ENCODE measurements at places on chromosomes 3 and 15.

GRCh38 chr3:178966299-178967176 is 105.1 kb downstream of the ZMAT3 start:
- no peak for DNase-seq

GRCh38 chr3:134749174-134749573 is 45.9 kb upstream of the EPHB1 start:
- no peak for DNase-seq

DNA sequence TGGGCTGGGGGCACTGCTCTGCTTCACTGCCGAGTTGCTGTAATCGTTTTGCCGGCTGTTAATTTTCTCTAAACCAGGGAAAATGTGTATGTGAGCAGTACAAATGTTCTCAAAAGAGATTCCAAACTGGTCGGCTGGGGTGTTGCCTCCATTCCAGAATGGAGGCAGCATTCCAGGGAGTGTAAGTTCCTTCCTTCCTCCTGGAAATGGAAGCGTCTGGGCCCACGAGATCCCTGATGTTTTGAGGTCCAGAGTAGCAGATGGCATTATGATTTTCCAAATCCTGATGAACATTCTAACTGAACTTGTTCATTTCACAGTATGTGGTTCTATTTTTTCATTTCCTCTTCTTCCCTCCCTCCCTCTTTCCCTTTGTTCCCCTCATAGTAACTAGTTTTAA is 64.4 kb upstream of the SKOR1 start:
- no peak for DNase-seq

- no peak for DNase-seq
These were observed 7.6 kb upstream of the SHISA5 start for GRCh38 chr3:48511551-48511950.

GRCh38 chr3:53703630-53704362 is 142.4 kb downstream of the CHDH start:
- DNase-seq = no peak

GRCh38 chr3:122392868-122393844 is 9.2 kb downstream of the FAM162A start:
- peak; percentile 72 for DNase-seq

DNA sequence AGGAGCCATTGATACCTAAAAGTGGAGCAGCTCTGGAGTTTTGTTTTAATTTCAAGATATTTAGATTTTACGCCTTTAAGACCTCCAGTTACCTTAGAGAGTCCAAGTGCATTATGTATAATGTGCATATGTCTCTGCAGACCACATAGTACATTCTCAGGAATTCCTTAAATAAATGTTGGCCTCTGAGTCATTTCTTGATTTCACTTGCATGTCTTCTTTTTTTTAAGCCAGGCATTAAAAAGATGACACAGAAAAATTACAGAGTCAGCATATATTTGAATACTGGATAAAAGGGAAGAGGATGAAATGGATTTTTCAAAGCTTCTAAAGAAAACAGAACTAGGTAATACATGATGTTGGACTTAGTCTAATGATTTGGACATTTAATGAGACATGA is 125.2 kb downstream of the TMCO5A start:
- DNase-seq = no peak

DNA sequence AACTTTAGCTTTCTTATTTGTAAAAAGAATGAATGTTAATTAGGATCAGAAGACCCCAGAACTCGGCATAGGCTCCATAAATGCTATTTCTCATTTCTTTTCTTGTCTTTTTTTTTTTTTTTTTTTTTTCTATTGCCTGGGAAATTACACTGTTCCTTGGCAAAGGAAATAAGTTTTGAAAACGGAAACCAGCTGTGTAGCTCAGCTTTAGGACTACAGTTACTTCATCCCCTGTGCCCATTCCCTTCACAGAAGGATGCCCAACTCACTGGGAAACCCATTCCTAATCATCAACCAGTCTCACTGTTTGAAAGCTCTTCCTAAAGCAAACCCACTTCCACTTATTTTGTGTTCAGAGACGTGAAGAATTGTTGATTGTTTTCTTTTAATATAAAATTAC is 254.0 kb upstream of the IL12A start:
- no peak for DNase-seq

- peak; percentile 10 for DNase-seq
These were observed 38.9 kb downstream of the TFG start for GRCh38 chr3:100748220-100748619.

DNA sequence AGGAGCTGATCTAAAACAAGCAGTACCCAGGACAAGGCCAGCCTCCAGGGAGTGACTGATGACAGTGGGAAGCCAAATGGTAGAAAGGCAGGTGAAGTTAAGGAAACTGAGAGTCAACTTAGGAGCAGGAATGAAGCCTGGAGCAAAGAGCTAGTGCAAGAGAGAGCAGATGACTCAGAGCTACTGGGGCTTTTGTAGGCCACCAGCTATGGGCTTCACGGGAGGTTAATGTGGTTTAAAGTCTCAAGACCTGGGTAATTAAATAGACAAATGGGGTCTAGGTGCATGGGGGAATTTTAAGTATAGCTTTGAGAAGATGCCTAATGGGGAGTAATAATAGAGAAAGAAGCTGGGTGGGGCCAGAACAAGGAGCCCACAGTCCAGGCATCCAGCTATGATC is 3.1 kb downstream of the CD86 start:
- DNase-seq = no peak

GRCh38 chr3:87033205-87033604 is 42.3 kb upstream of the VGLL3 start:
- no peak for DNase-seq

DNA sequence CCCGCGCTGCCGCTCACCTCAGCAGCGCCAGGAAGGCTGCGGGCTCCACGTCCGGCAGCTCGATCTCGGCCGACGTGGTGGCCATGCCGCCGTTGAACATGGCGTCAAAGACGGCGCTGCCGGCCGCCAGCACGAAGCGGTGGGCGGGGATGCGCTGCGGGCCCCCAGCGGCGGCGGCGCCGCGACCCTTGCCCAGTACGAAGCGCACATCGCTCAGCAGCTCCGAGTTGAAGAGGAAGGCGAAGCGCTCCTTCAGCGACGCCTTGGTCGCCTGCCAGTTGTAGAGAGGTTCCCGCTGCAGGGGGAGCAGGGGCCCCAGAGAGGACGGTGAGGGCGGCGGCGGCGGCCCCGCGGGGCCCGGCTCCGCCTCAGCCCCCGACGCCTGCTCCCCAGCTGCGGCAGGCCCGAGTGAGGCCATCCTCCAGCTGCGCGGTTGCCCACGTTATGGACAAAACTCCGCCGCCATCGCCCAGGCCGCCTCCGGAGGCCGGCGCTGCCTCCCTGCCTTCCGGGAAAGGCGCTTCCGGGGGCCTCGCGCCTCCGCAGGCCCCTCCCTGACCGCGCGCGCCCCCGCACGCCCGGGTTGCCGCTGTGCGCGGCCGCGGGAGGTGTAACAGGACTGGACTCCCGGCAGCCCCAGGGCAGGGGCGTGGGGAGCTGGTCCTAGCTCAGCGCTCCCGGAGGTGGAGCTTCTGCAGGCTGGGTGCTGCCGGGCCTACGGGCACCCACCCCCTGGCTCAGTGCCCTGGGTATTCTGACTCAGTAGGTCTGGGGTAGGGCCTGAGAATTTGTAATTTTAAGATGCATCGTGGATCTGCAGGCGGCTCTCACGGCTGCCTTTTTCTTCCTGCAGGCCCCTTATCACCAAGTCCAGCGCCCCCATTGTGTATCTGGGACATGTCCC is at the start of gene BTBD1:
Gene BTBD1 (minus strand): TSS at position 519 of the 904 bp plus-strand sequence. CDS start 101 bp downstream, at position 418.
- DNase-seq = peak; percentile 94

- DNase-seq = no peak
These were observed 31.4 kb downstream of the FSD2 start for GRCh38 chr15:82774496-82774895.

GRCh38 chr3:44104668-44105321 is 136.9 kb upstream of the TOPAZ1 start:
- no peak for DNase-seq

- no peak for DNase-seq
These were observed 13.7 kb upstream of the ALCAM start for GRCh38 chr3:105352976-105353375.

DNA sequence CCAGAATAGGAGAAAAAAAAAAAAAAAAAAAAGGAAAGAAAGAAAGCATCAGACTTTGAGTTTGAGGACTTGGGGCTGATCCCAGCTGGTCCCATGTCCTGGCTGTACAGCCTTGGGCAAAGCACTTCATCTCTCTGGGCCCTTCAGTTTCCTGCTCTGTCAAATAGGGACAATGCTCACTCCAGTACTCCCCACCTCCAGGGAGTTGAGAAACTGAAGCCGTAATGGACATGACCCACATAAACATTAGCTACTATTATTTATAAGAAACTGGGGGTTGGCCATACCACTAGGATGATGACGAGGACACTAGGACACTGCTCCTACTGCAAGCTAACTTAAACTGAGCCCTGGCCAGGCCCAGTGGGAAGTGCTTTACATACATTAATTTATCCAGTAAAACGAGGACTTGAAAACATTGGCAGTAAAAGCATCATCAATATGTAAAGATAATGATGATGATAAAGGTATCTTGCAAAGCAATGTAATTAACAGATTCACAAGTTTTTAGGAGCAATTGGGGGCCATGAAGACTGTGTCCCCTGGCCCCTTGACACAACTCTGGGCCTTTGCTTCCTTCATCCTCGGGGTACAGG is 22.9 kb upstream of the SMAD6 start:
- DNase-seq = no peak

DNA sequence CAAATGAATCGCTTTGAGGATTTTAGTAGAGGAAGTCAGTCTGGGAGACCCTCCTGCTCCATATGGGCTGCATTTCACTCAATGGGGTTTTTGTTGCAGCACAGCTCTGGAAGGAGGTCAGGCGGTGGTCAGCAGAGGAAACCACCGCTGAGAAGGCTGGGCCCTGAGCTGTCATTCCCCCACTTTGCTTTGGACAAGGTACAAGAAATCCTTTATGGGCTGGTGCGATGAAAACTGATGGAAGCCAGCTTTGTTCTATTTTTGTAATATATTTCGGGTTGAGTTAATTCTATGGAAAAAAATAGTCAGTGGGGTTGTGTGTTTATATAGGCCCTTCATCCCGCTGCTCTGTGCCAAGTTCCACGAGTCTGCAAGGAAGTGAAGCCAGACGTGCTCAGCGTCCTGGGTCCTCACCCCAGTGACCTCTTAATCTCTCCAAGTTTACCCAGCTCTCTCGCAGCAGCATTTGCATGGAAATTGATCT is 157.1 kb upstream of the TMC3 start:
- no peak for DNase-seq

DNA sequence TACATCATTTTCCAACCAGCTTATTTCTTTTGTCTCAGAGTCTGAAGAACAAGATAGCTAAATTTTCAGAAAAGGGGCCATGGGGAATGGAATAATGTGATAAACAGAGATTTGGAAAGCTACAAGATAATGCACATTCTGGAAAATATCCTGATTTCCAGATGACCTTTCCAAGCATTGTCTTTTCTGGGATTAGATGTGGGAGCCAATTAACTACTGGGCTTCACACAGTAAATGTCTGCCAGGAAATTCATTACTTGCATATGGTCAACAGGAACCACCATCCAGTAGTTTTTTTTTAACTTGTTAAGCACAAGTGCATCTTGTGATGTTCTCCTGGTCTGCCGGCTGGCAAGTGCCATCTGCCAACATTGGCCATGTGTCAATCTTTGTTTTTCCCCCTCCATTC is 131.1 kb upstream of the BFSP2 start:
- no peak for DNase-seq

DNA sequence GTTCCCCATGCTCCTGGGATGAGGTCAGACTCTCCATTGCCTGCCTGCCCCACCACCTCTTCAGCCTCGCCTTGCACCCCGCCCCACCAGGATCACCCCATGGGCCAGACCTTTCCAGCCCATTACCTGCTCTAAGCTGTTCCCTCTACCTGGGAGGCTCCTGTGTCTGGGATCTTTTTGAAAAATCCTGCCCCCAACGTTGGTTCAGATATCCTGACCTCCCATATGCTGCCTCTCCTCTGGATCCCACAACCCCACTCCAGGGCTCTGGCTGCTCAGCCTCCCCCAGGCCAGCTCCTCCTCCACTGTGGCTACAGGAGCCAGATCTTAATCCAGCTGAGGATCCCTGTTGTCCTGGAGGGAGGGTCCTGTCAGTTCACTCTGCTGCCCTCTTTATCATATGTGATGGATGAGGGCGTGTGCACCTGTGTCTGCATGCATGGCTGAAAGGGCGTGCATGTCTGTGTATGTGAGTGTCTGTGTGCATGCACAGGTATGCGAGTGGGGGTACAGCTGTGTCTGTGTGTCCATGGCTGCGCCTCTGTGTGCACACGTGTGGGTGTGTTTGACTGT is 21.7 kb upstream of the ALAS1 start:
- no peak for DNase-seq

DNA sequence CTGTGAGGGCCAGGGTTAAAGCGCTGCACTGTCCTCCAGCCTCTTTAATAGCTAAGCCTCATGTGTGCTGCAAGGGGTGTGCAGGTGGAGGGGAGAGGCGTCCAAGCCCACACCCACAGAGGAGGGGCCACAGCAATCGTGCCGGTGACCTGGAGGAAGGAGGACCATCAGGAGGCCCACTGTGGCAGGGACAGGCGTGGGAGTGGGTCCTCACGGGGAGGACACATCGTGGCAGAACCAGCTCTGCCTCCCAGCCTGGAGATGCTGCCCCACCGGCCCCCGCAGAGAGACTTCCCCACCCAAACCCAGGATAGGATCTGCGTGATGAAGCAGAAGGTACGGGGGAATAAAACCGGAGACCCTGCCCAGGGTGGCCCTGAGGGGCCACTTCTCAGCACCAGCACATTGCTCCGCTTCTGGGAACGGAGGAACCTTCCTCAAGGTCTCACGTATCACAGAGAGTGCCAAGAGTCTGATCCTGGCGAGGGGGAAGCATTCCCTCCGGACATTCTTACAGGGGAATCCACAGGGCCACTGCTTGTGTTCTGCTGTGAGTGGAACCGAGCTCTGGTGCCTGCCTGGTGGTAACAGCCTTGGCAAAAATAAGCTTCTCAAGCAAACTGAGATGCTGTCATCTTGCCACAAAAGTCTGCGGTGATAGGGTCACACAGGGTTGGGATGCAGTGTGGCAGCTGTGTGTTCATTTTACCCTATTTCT is 199.8 kb downstream of the XXYLT1 start:
- DNase-seq = no peak

DNA sequence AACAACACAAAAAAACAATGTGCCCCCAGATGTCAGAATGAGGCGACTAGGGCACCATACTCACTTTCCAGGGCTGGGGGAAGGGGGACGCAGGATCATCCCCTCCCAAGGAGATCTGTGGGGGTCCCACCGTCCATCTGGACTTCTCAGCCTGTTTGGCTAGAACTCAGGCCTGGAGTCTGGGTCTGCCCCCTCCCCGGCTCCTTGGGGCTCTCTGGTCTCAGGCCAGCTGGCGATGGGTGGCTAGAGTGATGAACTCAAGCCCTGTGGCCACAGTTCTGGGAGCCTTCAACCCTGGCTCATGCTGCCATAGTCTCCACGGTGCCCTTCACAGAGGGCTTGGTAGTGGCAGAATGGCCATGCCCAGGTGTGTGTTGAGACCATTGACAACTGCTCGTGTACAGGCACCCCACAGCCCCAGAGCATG is 13.6 kb downstream of the ZBTB47 start:
- DNase-seq = no peak

- DNase-seq = no peak
These were observed 102.8 kb downstream of the KCNH8 start for GRCh38 chr3:19250959-19251610.

- no peak for DNase-seq
These were observed 495.6 kb downstream of the LPP start for GRCh38 chr3:188649521-188649920.
